Thoracic aorta (tissue), 2 donors: ENCODE measurements at places on chromosomes 4 and X.
A peak's percentile ranks its signal among the peaks of the same experiment; 100 is the strongest.

- no peak for DNase-seq
Observed at GRCh38 chr4:1404573-1405253, 1.5 kb downstream of the NKX1-1 start.

DNA sequence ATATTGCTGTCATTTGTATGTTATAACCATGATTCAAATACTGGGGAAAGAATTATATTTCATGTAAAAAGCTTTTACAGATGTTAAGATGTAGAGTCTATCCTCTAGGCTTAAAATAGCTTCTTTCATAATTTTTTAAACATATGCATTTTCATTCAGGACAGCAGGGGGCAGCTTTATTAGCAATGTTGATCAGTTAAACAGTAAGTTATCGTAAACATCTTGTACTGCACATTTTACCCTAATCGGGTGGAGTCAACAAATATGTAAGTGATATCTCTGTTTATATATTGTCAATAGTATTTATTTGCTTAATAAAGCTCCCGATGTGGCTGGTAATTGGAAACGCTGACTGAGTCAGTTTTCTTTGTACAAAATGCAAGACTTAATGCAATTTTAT, 142.5 kb upstream of the MED14 start:
- no peak for DNase-seq

DNA sequence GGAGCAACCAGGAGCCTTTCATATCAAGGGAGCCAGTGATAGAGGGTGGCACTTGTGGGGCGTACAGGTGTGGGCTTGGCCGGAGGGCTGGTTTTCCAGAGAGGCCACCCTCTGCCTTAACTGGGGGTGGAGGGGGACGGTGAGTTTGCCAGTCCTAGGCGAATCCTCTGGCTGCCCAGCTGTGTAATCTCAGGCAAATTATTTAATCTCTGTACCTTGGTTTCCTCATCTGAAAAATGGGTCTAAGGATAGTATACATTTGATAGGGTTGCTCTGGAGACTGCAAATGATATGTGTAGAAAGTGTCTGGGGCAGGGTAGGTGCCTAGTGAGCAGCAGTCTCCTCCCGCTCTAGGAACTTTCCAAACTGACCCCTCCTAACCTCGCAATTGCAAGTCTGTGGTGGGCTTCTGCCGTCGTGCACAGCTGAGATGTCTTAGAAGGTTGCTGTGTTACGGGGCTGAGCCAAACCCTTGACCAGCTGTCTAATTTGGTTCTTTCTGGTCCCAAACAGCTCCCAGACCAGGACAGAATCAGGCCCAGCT, 3.8 kb upstream of the CXCR3 start:
- no peak for DNase-seq

- DNase-seq, result no peak
Observed at GRCh38 chr4:6444582-6444981, 27.8 kb downstream of the PPP2R2C start.

DNA sequence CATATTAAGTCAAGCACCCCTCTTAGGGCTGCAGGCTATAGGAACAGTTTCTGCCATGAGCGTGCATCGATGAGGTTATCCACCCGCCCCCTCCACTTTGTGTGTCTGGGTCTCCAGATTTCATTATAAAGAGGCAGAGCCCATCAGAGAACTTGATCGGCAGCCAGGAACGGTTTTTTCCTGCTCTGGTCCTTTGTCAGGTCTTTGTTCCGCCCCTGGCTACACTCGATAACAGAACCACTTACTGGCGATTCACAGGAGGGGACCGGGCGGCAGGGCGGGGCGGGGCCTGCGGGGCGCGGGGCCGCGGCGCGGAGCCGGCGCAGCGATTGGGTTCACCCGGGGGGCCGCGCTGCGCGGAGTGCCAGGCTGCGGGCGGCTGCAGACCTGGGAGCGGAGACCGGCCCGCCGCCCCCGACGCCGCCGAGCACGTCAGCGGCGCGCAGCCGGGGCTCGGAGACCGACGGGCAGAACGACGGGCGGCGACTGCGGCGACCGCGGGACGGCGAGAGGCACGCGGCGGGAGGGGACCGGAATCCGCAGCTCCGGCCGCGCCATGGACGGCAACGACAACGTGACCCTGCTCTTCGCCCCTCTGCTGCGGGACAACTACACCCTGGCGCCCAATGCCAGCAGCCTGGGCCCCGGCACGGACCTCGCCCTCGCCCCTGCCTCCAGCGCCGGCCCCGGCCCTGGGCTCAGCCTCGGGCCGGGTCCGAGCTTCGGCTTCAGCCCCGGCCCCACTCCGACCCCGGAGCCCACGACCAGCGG, at the start of gene SLC10A4:
TSS of gene SLC10A4 (plus strand) at position 338 of the 771 bp plus-strand sequence. CDS start at position 557, 219 bp downstream.
- DNase-seq, result no peak

- peak; percentile 26 for DNase-seq
Observed at GRCh38 chr4:41143311-41144039, 70.9 kb downstream of the APBB2 start.

DNA sequence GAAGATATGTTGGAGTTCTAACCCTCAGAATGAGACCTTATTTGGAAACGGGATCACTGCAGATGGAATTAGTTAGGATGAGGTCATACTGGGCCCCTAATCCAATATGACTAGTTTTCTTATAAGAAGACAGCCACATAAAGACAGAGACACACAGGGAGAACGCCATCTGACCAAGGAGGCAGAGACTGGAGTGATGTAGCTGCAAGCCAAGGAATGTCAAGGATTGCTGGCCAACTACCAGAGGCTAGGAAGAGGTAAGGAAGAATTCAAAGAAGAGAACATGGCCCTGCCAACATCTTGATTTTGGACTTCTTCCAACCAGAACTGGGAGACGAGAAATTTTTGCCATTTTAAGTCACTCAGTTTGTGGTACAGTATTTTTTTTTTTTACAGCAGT, 152.8 kb upstream of the DIPK2B start:
- DNase-seq, result no peak

DNA sequence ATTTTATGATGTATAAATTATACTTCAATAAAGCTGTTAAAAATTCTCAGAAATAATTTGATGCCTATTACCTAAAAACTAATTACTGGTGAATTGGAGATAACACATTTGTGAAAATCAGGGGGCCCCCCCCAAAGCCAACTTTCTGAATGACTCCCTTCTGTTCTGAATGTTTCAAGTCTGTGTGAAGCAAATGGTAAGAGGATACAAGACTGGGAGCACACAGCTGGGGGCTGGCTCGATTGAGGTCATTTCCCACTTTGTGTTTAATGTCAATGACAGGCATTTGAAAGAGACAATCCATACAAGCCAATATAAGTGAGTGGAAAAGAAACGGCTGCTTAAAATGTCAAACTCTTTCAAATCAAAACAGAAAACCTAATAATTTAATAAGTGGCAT, 155.8 kb downstream of the SH2D1A start:
- no peak for DNase-seq

GRCh38 chrX:88660836-88661235, 86.2 kb upstream of the CPXCR1 start:
- DNase-seq, result no peak

GRCh38 chr4:109589605-109590004, 29.6 kb downstream of the MCUB start:
- DNase-seq, result no peak

- DNase-seq, result no peak
Observed at GRCh38 chrX:18119856-18120255, 100.8 kb downstream of the BEND2 start.

- DNase-seq, result no peak
Observed at GRCh38 chrX:42054256-42054655, 130.9 kb upstream of the CASK start.

GRCh38 chr4:15515106-15515505, 45.4 kb downstream of the CC2D2A start:
- DNase-seq, result no peak

DNA sequence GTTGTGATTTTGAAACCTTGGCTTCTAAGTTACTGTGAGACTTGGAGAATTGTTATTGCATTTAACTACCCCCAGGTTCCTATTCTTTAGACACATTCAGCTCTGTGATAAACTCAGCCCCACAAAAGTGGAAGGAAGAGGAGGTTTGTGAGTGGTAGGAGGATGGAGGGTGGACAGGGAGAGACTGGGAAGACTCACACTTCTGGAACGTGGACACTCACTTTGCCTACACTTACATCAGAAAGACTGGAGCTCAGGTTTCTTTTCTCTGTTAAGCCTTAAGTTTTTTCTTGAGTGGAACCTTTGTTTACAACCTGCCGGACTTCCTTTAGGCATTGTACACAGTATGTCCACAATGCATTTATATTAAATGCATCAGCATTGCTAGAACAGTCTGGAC, 99.0 kb downstream of the AREG start:
- DNase-seq, result no peak

- DNase-seq, result peak; percentile 41
Observed at GRCh38 chr4:76208005-76208765, 5.4 kb downstream of the SCARB2 start.

GRCh38 chr4:144185086-144185485, 44.6 kb upstream of the GYPA start:
- no peak for DNase-seq

DNA sequence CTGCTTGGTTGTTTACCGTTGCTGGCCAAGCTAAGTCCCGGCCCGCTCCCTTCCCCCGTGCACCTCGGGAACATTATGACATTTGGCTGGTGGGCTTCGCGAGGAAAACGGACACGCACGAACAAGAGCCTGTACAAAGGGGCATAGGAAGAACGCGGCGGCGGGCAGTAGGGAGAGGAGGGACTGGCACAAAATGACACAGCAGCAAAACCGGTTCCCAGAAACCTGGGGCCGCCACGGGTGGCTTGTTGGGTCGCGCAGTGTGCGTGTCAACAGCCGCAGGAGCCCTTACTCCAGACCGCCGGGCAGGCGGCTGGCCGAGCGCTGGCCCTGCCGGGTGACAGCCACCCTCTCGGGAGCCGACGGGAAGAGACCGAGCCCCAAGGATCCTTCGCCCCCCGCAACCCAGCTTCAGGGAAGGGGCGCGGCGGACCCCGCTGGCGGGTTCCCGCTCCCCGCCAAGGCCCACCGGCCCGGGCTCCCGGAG, 1.6 kb upstream of the LIN54 start:
- no peak for DNase-seq

- no peak for DNase-seq
Observed at GRCh38 chr4:163568843-163569242, 74.4 kb downstream of the TMA16 start.

DNA sequence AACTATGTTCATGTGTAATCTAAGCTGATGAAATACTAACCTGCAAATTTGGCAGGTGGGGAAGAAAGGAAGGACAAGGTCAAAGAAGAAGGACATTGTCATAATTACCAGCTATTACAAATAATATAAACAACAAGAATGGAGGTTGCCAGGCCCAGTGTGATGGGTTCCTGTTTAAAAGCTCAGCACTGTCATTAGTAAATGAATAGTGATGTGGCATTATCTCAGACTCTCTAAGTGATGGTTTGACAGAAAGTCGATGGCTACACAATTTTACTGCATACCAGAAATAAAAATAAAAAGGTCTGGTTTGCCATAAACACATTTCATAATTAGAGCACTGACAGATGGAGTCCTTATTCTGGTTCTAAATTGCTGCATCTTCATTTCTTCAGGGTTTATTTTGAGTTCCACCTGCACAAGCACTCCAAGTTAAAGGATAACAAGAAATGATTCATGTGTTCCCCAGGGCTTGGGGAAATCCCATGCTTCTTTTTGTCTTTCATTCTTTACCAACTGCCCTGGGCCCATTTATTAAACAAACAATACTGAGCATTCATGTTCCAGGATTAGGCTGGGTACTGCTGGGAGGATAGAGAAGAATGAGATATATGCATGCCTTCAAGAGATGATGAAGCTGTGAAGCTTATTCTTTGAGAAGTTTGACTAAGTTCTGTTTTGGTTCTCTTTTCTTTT, 367.8 kb upstream of the RASGEF1B start:
- no peak for DNase-seq

GRCh38 chr4:37324546-37324945, 80.0 kb downstream of the NWD2 start:
- no peak for DNase-seq

DNA sequence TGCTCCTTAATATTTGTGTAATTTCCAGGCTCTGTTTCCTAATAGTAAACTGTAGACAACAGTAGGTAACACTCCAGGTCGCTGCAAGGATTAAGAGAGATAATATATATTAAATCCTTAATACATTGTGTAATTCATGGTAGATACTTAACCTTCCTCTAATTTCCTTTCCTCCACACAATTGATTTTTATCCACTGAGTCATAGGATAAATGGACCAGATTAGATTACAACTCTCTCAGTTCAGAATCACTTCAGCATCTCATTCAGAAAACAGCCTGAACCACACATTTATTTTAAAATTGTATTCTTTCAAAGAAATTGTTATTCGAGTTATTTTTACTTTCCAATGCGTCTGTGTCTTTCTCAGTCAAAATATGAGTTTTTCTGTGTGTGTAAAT, 17.1 kb downstream of the GK2 start:
- DNase-seq, result no peak

DNA sequence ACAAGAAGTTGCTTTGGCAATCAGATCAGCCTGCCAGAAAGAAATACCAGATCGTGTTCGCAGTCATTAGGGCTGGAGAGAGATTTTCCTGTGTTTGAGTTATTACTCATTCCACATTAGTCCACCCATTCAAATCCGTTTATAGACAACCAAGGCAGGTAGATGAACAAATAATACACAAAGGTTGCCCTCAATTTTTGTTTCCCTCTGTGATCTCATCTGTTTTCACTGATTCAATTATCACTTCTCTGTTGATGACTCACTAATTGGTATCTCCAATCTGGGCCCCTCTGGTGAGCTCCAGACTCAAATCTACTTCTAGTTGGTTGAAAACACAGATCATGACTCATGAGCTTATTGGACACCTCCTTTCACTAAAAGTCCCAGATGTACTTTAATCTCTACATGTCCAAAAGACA, 54.5 kb downstream of the CHM start:
- DNase-seq, result no peak
